ENCODE measurements at places on chromosomes 1 and 21.

GRCh38 chr1:210231846-210232510, 618 bp upstream of the SERTAD4 start:
- DNase-seq: no peak

DNA sequence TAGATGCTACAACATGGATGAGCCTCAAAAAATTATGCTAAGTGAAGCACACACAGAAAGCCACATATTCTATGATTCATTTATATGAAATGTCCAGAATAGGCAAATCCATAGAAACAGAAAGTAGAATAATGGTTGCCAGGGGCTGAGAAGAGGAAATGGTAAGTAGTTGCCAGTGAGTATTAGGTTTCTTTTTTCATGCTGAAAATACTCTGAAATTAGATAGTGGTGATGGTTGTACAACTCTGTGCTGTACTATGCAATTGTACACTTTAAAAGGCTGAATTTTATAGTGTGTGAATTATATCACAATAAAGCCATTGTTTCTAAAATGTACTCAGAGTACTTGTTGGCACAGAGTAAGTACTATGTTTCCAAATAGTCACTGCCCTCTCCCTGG, 15.5 kb upstream of the GFI1 start:
- no peak for DNase-seq

DNA sequence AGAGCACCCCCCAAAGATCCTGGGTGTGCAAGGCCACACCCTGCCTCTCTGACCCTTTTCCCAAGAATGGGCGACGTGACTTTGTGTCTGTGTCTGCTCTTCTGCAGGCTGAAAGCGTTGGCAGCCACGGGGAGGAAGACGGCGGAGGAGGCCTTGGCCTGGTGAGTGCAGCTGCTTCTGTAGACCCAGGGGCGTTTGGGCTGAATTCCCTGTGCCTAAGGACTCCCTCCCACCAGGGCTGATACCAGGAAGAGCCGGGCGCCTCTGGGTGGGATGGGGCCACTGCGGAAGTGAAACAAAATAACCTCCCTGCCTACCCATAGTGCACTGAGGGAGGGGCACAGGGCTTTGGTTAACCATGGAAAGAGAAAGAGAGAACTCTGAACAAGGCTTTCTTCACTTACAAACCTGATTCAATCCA, 2.5 kb downstream of the UBASH3A start:
- DNase-seq: no peak

DNA sequence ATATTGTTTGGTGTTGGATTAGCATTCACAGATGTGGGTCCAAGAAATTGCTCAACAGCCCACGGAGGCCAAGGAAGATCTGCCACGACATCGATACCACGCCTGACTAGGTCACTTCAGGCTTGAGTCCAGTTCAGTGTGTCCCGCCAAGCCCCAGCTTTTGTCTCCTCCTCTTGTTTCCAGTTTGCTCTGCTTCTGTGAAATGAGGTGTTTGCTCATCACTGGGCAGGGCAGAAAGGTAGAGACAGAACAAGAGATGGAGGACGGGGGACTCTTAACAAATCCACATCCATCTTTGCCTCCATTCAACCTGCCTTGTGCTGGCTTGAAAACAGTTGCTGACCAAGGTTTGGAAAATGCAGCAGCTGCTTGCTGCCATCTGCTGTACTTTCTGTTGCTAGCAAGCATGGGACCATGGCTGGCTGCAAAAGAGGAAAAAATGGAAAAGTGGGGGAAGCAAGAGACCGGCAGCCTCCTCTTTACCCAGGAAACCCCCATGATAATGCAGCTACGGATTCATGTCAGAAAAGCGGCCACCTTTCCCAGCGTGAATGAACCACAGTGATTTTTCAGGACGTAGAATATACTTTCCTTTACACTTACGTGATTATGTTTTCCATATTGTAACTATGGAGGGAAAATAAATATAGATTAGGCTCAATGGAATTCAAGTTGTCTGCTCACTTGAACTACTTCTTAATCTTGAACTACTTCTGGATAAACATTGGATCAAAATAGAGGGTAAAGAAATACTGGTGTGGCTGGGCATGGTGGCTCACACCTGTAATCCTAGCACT, 80.2 kb upstream of the GREM2 start:
- no peak for DNase-seq

GRCh38 chr1:247204177-247204647, 32.4 kb upstream of the ZNF124 start:
- no peak for DNase-seq

- no peak for DNase-seq
These were observed 191.2 kb downstream of the C1orf94 start for GRCh38 chr1:34367954-34368353.

DNA sequence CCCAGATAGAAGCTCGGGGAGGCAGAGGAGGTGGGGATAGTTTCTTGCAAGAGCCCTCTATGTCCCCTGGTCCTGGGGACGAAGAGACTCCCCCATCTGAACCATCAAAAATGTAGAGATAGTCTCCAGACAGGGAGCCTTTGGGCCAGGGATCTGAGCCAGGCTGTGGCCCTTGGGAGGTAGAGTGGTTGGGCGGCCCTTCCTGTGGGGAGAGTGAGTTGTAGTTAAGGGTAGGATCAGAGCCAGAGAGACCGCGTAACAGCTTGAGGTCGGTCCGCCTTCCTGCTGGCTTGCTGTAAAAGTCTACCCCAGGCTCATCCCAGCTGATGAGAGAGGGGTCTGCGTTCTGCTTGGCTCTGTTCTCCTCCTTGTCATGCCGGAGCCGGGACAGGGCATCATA, 25.3 kb downstream of the PIK3C2B start:
- no peak for DNase-seq

GRCh38 chr1:238690415-238690814, 696.0 kb upstream of the CHRM3 start:
- no peak for DNase-seq

GRCh38 chr21:34276711-34277425, 86.9 kb upstream of the KCNE2 start:
- DNase-seq: no peak

GRCh38 chr1:222654849-222655248, 37.0 kb downstream of the MIA3 start:
- no peak for DNase-seq

GRCh38 chr1:171799166-171799565, 17.7 kb downstream of the METTL13 start:
- DNase-seq: no peak

- no peak for DNase-seq
These were observed 151.3 kb upstream of the COL6A1 start for GRCh38 chr21:45830221-45830640.

DNA sequence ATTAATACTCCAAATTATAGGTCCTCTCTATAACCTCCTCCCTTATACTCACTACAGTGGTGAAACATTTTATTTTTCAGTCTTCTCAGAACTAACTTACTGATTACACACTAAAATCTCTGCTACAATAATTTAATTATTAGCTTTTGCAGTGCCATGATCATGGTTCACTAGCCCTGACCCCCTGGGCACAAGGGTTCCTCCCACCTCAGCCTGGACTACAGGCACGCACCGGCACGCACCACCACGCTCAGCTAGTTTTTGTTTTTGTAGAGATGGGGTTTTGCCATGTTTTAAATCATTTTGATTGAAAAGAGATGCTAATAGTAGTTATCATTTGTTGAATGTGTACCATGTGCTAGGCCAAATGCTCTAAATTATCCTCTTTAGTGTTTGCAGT, 6.3 kb downstream of the PATJ start:
- no peak for DNase-seq

DNA sequence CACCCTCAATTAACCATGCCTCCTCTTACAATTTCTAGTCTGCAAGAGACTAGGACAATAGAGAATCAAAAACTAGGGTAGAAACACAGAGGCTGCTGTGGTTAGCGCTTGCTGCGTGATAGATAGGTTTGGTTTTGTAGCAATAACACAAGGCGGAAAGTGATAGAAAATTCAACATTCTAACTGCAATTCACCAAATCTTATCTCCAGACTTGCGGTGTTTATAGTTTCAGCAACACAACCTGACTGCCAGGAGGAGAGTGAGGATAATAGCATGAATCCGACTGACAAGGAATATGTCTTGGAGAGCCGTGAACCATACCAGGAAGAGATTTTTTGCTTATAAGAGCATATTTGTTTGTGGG, 30.7 kb upstream of the IFNAR2 start:
- no peak for DNase-seq

- no peak for DNase-seq
These were observed 10.6 kb upstream of the ALX3 start for GRCh38 chr1:110081061-110081460.

- no peak for DNase-seq
These were observed 10.9 kb downstream of the IER5 start for GRCh38 chr1:181099152-181100014.

DNA sequence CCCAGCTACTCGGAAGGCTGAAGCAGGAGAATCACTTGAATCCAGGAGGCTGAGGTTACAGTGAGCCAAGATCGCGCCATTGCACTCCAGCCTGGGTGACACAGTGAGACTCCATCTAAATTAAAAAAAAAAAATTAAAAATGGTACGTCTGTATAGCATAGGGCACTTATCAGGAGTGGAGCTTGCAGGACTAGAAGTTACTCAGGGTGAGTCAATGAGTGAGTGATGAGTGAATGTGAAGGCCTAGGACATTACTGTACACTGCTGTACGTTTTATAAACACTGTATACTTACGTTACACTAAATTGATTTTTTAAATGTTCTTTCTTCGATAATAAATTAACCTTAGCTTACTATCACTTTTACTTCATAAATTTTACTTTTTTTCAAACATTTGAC, 183.6 kb downstream of the NR5A2 start:
- no peak for DNase-seq

DNA sequence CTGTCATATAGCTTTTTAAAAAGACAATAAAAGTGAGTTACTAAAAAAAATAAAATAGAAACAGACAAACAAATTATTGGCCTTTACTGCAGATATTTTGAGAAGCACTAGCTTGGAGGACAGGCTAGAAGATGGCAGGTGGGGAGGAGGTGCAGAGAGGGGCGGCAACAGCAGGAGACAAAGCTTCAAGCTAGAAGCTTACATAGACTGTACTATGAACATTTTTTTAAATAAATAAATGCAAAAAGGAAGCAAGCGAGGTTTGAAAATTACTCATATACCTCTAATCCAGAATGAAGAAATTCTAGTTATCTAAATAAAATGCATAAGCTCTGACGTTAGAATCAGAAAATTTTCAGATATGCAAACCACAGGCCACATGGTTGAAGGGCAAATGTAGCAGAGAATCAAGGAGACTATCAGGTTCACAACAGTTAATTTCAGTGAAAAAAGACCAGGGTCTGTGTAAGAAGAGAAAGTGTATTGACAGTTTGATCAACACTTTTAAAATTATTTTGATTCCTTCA, 54.9 kb downstream of the NRIP1 start:
- DNase-seq: no peak

- DNase-seq: no peak
These were observed 112.0 kb upstream of the ADAMTS5 start for GRCh38 chr21:27078915-27079314.

- DNase-seq: no peak
These were observed 79.9 kb downstream of the OBSCN start for GRCh38 chr1:228287541-228288425.

DNA sequence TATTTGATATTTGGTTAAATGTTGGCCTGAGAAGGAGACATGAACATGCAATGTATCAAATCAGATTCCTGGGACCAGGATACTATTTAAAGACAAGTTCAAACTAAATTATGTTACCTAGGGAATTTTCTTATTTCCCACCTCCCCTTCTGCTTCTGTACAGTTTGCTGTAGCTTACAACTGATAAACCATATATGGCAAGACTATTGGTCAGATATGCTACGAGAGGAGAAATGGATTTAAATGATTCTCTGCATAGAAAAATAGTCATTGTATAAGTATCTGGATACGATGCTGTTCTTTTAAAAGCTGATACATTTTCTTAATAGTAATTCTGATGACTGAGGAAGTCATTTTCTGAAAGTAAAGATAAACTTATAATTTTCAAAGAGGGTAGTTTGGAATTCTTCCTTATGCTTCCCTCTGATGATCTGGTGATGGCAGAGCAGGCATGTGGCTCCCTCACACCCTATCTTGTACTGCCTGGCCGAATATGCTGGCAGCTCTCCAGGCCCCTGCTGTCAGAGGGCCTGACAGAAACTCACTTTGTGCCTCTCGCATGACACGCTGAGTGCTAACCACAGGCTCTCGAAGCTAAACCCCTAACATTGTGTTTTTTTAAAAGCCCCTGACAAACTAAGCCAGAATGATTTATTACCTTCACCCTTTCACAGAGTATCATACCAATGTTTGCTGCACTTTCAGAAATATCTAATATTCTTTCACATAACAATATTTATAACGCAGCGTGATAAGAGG, 19.4 kb downstream of the RRP15 start:
- DNase-seq: no peak

DNA sequence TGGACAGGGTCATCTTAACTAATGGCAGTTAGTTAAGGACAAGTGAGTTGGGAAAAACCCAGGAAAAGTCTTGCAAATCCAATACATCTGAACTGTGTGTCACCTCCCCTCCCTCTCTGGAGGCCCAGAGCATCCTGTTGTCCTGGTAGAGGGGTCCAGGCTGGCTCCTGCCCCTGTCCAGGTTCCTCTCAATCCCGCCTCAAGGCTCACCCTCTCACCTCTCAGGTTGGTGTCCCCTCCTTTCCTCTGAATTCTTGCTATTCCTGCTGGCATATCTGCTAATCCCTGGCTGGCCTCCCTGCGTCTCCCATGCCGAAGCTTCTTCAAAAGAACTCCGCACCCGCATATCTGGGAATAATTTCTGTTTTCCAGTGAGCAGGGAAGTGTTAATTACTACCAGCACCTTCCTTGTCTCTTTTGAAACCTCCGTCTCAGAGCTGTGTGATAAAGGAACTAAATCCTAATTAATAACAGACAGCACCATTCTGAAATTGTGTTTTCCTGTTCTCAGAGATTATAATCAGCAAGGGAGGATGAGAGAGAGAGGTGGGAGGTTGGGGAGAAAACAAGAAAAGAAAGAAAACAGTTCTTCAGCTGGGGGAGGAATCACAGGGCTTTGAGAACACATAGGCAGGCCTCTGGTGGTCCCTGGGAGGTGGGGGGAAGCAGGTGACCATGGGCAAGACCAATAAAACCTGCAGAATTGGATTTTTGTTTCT, 568.0 kb downstream of the PTPRU start:
- DNase-seq: no peak

GRCh38 chr1:228226141-228226874, 18.5 kb downstream of the OBSCN start:
- no peak for DNase-seq

DNA sequence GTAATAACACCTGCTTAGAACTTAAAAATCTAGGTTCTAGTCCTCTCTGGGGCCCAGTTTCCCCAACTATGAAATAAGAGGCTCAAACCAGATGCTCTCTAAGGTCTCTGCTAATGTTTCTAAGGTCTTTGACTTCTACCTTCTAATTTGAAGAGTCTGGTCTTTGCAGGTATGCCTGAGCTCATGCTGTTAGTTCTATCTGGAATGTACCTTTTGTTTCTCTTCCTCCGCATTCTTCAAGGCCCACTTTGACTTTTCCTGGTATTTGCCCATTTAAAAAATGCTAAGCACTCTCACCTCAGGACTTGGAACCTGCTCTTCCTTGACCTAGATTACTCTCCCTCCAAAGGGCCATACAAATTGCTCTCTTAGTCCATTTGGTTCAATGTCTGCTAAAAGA, 13.5 kb downstream of the SLC35D1 start:
- no peak for DNase-seq

- no peak for DNase-seq
These were observed 8.3 kb upstream of the MIIP start for GRCh38 chr1:12010746-12011570.

GRCh38 chr1:84581648-84582047, 7.4 kb upstream of the CTBS start:
- no peak for DNase-seq

Data from stimulated activated CD4-positive, alpha-beta T cell treated with anti-CD3 and anti-CD28 coated beads, TNF-alpha, amount 100 ng/mL, for 4 hours (primary cell).